ENCODE measurements at places on chromosomes 7 and 10. TPM values are rescaled to one million over a fixed set of nuclear protein-coding genes. Genes with fewer than 3 reads are reported as not detected.

Gene GPR26
- not detected for polyA plus RNA-seq

Gene PPP3CB
- 29.9 TPM for polyA plus RNA-seq

DNA sequence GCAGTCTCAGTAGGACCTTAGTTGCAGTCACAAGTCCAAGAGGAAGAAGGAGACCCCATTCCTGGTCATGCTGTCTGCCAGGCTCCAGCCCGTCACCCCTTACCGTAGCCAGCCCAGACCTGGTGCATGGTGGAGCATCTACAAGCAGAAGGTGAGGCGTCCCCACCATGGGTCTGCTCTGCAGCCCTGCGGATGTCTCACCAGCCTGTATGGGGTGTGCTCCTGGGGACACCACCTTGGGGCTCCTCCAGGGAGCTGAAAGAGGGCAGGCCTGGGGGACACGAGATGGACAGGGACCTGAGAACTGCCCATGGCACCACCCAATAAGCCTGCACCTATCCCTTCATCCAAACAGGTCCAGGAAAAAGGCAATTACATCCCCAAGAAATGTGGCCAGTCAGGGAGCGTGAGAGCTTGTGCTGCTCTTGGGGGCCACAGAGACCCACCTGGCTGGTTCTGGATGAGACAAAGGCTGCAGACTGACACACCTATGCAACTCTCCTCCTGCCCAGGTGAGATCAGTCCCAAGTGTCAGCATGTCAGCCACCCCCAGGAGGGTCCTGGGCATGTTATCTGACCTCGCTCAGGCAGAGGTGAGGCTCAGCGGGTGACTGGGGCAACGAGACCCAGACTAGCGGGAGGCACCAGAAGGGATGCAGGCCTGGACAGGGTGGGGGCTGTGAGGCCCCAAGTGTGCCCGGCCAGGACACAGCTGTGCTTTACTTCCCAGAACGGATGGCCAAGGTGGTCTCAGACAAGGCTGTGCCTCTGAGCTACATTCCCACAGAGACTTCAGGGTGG lies 84.5 kb upstream of the RET start:
- DNase-seq, result peak; percentile 41

- DNase-seq, result peak; percentile 85
Observed at GRCh38 chr10:103757531-103758293, 97.7 kb downstream of the SH3PXD2A start.

DNA sequence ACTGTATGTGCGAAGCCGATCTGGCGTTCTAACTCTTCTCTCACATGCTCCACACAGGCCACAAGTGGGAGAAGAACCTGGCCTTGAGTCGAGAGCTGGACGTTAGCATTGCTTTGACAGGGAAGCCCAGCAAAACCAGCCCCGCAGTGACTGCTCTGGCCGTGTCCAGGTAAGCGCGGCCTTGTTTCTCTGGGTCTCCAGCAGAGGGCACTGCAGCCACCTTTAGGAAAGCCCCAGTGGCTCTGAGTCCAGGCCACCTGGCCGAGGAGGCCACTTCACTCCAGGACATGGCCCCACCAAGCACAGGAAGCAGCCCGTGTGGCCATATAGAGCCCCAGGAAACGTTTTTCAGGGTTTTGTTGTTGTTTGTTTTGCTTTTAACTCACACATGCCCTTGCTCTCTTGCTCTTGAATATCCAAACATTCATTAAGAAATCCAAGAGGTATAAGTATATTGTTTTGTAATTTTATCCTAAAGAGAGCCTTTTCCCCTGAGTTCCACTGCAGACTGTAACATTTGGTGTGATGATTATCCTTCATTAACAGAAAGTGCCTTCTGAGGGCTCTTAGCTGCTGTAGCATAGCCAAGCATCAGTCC lies 41.8 kb upstream of the LRRC18 start:
- DNase-seq, result peak; percentile 85

- DNase-seq, result no peak
Observed at GRCh38 chr10:126126866-126127265, 230.5 kb downstream of the FANK1 start.

DNA sequence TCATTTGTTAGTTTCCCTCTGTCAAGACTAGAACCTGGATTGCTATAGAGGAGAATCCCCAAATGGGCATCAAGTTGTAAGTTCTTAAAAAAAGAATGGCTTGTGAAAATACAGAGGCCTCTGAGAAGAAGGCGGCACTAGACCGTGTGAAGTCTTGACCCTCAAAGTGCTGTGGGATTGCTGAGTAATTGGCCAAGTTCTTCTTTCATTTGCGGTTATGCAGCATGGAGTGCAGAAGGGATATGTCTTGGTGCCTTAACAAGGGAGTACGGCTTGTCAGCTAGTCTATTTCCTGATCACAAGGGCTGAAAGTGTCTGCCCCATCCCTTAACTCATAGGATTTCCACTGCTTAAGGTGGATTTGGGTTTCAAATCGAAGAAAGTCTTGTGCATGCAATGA lies 81.2 kb downstream of the MKX start:
- DNase-seq, result no peak

GRCh38 chr7:104160375-104160774 lies 47.4 kb downstream of the ORC5 start:
- no peak for DNase-seq

DNA sequence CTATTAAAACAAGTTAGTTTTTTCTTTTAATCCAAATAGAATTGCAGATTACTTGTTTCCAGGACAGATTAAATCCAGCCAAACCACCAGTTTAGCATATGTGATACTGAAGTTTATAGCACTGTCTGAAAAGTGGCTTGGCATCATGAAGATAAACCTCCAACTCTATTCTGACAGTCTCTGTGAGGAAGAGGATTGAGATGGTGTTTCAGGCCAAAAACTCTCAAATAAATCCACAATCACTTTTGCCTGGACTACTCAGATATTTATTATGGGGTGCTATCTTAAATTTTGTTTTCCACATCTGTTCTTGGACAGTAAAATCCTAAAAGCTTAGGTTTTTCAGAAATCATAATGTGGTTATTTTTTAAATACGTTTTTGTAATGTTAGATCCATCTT lies 161.7 kb upstream of the SEMA3C start:
- no peak for DNase-seq

DNA sequence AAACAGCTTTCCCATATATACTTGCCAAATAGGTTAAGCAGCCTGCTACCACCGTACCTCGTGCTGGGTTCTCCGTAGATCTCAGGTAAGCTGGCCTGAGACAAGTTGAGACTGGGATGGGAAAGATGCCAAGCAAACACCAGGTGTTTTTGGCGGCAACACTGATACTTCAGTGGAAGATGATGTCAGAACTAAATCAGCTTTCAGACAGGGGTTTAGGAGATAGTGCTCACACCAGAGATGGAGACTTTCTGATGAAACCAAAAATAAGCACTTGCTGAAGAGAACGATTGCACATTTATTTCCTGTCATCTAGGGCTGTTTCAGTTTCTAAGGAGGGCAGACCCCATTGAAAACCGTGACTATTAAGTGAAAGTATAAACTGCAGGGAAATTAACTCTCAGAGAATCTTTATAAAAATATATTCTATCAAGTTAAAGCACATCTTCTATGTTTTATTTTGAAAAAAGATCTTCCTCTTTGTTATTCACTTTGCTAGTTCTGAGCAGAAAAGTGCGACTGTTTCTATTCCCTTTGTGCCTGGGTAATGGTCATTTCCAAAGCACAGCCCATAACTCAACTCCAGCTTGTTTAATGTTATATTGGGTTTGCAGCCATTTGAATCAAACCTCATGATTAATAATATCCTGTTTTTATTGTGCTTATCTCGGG lies 149.9 kb downstream of the CPED1 start:
- no peak for DNase-seq

DNA sequence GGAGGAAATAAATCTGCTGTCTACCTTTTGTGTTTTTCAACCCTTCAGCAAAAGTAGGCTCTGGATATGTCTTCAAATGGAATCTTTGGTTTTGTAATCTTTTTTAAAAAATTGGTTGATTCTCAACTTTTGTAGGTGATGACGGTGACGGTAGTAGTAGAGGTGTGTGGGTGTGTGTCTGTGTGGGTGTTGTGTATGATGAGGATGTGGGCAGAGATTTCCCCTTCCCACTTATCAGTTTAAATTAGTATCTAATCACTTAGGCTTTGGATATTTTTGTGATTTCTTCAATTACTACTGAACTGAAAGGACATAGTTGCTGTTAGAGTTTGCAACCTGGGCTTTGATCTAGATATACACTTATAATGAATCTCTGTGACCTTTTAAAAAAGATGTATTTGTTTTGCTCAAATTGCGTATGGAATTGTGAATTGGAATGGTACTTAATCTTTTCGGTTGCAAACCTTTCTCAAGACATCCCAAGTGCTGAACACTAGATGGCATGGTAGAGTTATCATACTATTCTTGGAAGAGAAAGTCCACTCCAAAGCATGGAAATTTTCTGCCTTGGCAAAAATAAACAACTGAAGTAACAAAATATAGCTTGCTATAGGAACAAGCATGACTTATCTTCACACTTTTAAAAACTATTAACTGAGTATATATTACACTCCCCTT lies 51.9 kb upstream of the A1CF start:
- no peak for DNase-seq

DNA sequence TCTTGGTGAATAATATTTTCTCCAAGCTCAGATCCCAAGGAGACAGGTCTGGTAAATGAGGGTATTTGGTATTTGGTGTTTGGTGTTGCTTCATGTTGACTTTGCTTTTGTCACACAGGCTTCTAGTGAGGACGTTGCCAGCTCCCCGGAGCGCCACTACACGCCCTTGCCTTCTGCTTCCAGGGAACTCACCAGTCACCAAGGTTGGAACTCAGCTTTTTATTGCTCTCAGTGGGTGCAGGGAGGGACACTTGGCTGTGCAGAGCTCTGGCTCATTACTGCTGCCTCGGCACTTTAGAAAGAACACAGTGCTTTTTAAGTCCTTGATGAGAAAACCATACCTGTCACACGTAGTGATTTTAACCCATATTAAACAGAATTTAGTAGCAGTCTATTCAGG lies 892.9 kb downstream of the LRMDA start:
- DNase-seq, result no peak

DNA sequence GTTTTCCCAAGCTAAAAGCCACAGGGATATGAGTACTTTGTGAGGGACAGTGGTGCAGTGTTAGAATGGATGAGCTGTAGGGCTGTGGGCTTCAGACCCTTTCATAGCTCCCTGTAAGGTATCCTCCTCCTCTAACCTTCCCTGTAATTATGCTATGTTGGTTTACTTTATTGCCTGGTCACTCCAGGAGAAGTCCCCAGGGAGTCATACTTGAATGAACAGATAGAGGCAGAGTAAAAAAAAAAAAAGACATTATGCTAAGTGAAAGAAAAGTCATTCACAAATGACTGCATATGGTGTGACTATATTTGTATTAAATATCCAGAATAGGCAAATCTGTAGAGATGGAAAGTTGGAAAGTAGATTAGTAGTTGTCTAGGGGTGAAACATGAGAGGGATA lies 434.4 kb downstream of the AUTS2 start:
- DNase-seq, result no peak

Data from spleen (tissue), 13 donors.